Dermis blood vessel endothelial cell (primary cell): ENCODE measurements at places on chromosomes 16 and 17.

- peak; percentile 34 for DNase-seq
These were observed 53.0 kb downstream of the TUBD1 start for GRCh38 chr17:59839651-59840328.

- DNase-seq = no peak
These were observed 58.8 kb downstream of the USP10 start for GRCh38 chr16:84758627-84759026.

DNA sequence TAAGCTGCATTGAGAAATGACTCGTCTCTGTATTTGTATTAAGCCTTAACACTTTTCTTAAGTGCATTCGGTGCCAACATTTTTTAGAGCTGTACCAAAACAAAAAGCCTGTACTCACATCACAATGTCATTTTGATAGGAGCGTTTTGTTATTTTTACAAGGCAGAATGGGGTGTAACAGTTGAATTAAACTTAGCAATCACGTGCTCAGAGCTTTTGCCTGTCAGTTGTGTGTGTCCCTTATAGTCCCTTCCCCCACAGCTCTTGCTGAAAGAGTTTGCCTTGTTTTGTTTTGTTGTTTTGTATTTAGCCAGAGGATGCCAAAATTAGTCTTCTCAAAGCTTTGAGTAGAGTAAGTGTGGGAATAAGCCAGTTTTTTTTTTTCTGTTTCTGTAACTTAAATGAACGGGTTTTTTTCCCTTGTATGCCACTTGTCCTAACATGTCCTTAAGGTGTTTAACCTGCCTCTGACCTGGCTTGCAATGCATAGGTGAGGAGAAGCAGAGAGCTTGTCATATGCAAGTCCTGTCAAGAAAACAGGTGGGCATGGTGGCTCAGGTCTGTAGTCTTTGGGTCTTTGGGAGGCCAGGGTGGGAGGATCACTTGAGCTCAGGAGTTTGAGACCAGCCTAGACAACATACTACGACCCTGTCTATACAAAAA, 4.6 kb upstream of the MAPK8IP3 start:
- no peak for DNase-seq

DNA sequence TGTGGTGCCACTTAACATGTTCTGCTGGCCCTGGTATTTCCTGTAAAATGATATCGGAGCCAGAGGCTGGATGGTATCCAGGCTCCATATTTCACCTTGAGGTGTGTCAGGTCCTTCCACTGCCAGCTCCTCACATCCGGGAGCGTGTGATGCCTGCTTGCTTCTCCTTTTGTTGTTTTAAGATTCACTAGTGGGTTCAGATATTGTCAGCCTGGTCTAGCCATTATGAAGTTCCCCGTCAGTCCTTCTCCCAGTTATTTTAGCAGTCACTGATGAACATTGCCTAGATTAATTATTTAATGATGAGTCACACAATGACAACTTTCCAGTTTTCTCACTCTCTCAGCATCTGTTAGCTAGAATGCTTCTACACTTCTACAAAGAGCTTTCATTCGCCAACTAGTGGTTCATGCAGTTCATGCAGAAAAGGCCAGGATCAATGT, 11.3 kb downstream of the DNAAF1 start:
- no peak for DNase-seq

DNA sequence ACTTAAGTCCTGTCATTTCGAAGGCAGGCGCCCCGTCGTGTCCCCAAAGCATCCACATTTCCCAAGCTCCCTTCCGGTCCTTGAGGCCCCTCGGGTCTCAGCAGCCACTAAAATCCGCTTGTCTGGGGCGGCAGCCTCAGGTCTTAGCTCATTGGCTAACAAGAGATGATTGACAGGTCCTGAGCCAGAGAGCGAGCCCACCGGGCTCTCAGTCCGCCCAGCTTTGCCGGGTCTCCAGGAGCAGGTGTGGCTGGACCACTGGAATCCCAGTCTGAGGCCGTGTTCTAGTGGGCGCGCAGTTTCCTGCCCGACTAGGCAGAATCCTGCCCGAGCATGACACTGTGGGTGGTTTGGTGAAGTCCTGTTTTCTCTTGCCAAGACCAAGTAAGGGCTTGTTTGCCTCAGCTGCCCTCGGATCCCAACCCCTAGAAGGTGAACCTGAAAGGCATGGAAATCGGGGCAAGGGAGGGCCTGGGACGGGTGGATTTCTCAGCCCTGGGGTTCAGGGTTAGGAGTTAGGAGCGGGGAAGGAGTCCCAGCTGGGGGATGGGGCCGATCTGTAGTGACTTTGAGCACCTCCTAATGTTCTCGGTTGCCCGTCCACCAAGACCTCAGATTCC, 42.8 kb downstream of the MRC2 start:
- no peak for DNase-seq

DNA sequence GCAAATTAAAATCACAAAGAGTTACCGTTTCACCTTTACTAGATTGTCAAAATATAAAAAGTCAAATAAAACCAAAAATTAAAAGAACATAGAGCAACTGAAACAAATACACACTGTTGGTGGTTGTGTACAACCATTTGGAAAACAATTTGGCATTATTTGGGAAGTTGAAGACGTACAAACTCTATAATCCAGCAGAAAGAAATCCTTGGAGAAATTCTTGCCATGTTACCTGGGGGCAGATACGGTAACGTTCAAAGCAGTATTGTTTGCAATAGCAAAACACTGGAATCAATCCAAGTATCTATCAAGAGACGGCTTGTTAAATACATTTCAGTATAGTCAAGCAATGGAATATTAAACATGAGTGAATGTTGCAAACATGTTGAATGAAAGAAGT, 56.7 kb downstream of the TBX4 start:
- no peak for DNase-seq

DNA sequence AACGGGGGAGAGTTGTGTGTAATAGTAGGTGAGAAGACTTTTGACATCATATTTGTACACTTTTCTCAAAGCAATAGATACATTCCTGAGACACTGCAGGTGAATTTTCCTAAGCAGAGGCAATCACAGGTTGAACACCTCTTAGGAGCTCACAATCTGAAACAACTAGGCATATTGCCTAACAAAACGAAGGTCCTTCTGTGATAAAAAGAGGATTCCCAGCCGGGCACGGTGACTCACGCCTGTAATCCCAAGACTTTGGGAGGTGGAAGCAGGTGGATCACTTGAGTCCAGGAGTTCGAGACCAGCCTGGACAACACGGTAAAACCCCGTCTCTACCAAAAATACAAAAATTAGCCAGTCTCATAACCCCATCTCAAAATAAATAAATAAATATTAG, 17.4 kb downstream of the NXN start:
- no peak for DNase-seq

DNA sequence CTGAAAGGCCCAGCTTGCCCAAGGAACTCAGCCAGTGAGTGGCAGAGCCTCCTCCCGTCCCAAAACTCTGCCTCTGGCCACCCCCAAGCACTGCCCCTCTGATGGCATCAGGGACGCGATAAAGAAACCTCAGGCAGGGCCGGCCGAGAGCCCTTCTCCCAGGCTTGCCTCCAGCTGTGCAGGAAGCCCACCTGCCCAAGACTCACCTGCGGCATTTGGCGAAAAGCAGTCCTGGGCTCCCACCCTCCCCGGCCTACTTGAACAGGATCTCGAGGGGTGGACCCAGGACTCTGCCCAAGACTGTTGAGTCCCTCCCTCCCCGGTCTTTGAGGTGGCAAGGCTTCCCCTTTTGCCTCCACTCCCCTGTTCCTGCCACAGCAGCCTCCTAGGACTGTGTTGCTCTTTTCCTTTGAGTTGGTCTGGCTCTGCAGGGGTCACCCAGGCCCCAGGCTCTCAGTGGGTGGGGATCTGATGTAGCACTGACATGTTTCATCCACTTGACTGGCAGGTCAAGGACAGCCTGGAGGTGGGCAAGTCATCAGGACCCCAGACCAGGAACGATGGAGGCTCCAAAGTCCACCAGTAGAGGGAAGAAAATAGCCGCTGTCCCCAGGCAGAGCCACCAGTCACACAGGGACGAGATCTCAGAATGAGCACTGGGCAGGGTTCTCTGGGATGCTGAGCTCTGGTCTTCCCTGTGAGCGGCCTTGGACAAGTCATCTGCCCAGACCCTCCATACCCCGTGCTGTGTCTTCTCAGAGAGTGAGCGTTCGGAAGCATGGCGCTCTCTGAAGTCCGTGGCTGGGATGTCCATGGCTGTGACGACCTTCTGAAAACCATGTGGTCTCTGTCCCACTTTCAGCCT, 111.0 kb upstream of the TNRC6C start:
- no peak for DNase-seq

DNA sequence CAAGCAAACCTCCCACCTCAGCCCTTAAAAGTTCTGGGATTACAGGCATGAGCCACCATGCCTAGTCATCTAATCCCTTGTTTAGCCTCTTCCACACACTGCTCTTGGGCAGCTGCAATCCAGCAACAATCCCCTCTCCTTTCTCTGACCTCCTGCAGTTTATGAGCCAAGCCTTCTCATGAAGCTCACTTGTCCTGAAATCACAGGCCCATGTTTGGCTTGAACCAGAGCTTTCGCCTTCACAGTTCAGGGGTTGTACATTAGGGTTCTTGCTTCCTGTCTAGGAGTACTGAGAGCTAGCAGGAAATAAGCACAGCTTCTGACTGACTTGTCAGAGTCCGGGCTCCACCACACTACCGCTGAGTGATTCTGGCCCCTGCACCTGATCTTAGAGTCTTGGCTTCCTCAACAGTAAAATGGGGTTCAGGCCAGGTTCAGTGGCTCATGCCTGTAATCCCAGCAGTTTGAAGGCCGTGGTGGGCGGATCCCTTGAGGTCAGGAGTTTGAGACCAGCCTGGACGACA, 16.3 kb downstream of the ERAL1 start:
- DNase-seq = peak; percentile 18

DNA sequence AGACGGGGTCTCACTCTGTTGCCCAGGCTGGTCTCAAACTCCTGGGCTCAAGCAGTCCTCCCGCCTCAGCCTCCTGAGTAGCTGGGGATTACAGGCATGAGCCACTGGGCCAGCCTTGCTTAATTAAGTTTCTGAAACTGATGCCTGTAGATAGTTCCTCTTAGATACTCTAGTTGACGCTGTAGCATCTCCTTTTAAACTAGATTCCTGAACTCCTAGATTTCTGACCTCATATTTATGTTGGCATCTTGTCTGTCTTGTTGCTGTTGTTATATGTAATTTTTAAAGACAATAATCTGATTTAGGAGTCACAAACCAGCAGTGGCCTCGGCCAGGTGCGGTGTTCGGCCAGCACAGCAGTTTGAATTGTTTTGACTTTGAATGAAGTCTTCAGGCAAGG, 37.5 kb downstream of the DHRS7B start:
- DNase-seq = no peak

GRCh38 chr16:24978370-24978914, 36.7 kb downstream of the ARHGAP17 start:
- no peak for DNase-seq

- DNase-seq = no peak
These were observed 10.1 kb downstream of the HMOX2 start for GRCh38 chr16:4486126-4486893.

- DNase-seq = no peak
These were observed 327.9 kb downstream of the SLC39A11 start for GRCh38 chr17:72764632-72765041.

- DNase-seq = no peak
These were observed 775.9 kb upstream of the GOT2 start for GRCh38 chr16:59510008-59510424.

DNA sequence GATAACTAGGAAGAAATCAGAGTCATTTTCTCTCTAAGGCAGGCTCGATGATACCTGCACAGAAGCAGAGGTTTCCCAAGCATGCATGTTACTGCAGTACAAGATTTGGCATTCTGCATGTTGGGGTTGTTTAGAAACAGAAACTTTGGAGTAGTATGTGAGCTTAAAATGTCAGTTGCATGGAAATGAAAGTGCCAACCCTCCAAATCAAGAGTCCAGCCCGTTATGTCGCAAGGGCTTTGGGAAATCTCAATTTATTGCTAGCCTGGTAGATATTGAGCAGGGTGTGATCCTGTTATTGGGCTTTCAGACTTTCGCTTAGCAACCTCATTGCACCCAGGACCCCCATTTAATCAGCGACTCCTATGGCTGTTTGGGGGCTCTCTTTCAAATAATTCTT, 490.8 kb downstream of the MAF start:
- DNase-seq = no peak

GRCh38 chr17:8142158-8142886, 9.9 kb downstream of the PER1 start:
- DNase-seq = no peak

- no peak for DNase-seq
These were observed 37.1 kb downstream of the PRKCA start for GRCh38 chr17:66339561-66339960.

GRCh38 chr17:19262650-19263631, 25.8 kb downstream of the EPN2 start:
- peak; percentile 65 for DNase-seq

GRCh38 chr17:7712111-7712771, 5.3 kb upstream of the DNAH2 start:
- no peak for DNase-seq

GRCh38 chr17:79574656-79575055, 36.2 kb downstream of the RBFOX3 start:
- DNase-seq = no peak

DNA sequence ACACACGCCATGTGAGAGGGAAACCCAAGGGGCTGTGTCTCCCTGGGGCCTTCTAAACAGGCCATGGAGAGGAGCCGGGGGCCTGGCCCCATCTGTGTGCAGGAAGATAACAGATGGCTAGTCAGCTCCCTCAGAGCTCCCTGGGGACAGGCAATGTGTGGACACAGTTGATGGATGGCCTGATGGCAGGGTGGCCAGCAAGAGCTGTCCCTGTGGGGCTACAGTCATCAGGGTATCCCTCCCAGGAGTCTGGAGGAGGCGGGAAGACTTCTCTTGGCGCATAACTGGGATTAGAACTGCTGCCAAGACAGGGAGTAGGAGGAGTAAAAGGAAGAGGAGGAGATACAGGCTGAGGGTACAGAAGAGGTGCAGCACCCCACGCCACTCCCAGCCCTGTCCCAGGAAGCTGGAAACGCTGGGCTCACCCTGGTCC, 17.3 kb downstream of the MYO18A start:
- no peak for DNase-seq

- no peak for DNase-seq
These were observed 6.2 kb upstream of the MYOCD start for GRCh38 chr17:12659500-12659899.

DNA sequence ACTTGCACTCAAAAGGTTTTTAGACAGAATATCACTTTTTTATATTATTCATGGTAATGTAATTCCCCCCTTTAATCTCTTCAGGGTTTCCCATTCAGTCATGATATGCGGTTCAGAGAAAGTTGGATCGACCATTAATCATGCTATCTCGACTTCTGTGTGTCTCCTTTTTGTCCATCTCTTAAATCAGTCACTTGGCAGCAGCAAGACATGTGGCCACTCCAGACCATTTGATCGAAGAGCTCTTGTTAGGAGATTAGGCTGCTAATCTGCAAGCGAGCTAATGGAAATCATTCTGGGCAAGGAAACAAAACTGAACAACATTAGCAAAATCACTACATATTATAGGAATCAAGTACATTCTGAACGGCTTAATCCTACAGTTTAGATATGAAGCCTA, 449.9 kb downstream of the WWOX start:
- no peak for DNase-seq

DNA sequence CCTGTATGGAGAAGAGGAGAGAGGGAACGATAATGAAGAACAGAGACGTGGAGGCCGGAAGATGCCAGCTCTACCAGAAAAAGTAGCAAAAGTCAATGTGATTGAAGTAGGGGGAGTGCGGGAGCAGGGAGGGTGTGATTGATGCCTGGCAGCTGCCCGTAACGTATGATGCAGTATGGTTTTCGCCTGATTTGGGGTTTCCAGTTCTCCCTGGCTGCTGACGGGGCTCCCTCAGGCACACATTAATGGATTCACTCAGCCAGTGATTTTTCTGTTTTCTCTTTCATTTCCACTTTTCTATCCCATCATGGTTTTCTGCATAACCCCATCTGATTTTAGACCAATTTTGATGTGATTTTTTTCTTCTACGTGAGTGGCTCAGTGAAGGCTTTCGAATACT, 62.1 kb downstream of the PRKCA start:
- DNase-seq = no peak
